Stimulated activated naive CD4-positive, alpha-beta T cell treated with Interleukin-2 at 50 U/mL for 16 hours (primary cell): ENCODE measurements at places on chromosomes 1 and 21.

DNA sequence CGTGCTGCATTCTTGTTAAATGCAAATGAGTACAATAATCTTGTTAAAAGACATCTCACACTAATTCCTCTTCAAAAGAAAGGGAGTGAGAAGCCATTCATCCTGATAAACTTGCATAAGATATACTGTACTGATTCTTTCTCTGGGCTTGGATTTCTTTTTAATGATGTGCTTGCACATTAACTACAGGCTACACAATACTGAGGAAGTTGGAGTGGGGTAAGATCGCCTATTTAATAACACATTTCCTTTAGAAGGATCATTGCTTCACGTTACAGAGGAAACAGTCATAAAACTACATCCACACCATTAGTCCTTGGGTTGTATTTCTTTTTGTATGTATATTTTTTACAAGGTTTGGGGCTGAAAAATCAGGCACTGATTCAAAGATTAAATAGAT is 36.6 kb downstream of the NRIP1 start:
- no peak for DNase-seq

- DNase-seq, result no peak
Measured at GRCh38 chr1:3590951-3591865, 20.1 kb downstream of the MEGF6 start.

DNA sequence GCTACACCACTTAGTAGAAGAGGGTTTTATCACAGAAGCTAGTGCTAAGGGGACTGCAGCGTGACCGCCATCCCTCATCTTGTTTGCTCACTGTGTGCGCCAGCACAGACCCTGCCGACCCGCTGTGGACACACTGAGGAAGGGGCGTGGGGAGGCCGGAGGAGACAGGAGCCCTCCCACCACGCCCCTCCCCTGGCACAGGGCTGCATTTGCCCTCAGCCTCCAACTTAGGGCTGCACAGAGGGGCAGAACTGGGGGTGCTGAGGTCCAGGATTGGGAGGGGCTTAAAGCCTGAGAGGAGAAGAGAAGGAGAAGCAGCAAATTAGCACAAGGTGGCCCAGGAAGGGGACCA is 37.2 kb downstream of the RRP1 start:
- DNase-seq, result no peak

DNA sequence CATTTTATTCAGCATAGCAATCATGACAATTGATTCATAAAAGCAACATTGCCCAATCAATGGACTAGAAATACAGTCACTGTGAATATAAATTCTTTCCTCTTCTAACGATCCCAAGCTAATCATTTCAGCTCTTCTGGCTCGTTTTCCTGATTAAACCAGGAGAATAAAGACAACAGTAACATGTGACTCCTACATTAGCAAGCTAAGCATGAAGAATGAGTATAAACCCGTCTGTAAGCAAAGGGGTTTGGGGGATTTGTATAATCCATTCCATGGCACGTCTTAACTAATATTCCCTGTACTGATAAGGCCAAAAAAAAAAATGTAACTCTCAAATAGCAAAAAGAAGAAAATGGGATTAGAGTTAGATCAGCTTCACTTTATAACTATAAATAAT is 21.6 kb downstream of the IRF2BP2 start:
- DNase-seq, result no peak

DNA sequence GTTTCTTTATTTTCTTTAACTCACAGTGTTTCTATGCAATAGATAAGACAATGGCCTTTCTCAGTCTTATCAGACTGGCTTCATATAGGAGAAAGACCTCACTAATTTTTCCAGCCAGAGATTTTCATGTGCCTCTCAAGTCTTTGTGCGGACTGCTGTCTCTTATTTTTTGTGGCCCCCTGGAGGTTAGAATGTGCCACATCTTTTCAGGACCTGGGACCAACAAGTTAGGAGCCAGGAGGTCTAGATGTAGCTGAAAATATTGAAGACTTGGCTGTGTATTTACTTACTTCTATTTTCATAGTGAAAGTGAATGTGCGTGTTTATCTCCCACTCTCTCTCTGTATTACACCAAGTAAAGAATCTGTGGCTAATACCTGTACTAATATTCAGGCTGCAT is 42.1 kb upstream of the CFHR3 start:
- DNase-seq, result no peak

- no peak for DNase-seq
Measured at GRCh38 chr1:81226603-81226928, 574.2 kb upstream of the ADGRL2 start.

DNA sequence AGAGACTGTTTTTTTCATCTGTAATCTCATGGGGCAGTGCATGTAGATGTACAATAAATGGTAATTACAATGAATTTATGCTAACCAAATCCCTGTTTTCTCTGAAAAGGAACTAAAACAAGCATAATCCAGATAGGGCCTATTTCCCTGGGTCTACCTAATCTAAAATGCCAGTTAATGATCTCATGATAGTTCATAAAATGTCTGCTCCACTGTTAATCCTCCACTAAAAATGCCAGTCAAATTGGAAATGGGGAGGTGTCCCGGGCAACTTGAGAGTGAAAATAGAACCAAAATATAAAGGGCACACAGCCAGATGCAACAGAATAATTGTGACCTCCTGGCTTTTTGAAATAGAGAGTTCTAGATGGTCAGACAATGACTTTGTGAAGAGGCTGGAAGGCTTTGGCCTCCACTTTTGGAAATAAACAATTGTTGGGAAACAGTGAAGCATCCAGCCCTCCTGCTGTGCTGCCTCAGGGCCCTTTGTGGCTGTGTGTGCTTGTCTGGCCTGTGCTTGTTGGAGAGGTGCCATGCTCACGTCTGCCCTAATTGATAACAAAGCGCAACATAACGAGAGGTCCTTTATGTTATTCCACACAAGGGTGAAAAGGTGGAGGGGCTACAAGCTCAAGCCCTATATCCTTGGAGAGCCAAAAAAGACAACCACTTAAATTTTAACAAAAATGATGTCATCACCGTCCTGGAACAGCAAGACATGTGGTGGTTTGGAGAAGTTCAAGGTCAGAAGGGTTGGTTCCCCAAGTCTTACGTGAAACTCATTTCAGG is 97.7 kb downstream of the ATP5PO start:
- DNase-seq, result no peak

- DNase-seq, result no peak
Measured at GRCh38 chr21:36065497-36066036, 4.3 kb upstream of the CBR1 start.

DNA sequence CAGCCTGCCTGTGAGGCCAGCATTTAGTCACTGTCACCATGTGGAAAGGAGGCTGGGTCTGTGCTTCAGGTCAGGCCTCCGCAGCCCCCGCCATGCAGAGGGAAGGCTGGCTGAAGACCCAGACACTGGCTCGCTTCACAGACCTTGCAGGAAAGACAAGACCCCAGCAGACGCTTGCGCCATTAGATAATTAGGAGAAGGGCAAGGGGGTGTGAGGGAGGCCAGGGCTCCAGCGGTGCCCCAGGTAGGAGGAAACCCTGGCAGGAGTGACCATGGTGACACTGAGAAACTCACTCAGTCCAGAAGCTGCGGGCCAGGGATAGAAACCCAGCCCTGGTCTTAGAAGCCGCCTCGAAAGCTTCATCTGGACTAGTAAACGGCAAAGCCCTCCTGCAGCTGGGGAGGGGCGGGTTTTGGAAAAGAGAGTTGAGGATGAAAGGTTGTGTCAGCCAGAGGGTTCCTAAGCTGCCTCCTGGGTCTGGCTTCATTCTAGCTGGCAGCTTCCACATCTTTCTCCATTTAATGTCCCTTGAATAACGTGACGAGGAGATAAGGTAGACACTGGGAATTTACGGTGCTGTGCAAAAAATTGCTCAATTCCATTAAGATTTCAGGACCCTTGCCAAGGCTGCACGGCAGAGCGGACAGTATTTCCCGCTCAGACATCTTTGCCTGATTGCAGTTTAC is 294.1 kb upstream of the VAMP3 start:
- DNase-seq, result no peak

DNA sequence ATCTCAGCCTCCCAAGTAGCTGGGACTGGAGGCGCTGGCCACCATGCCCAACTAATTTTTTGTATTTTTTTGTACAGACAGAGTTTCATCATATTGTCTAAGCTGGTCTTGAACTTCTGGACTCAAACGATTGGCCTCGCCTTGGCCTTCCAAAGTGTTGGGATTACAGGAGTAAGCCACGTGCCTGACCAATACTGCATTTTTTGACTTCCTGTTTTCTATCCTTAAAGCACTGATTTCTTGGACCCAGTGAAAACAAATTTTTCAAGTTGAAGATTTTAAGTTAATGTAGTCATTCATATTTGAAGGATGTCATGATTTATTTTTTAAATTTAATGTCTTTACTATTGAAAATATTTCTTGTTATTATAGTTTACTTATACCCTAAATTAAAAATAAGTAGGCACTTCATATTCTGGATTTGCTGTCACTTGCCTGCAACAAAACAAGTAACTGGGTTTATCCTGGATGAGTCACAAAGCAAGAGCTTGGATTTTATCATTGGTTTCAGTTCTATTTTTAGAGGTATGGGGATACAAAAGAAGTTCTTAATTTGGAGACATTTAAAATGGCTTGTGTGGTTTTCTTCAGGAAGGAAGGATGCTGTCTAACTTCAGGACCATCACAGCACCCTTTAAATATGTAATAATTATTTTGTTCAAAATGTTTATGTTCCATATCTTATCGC is 2.2 kb upstream of the VPS45 start:
- no peak for DNase-seq

GRCh38 chr1:61742620-61743430 is 545 bp downstream of the PATJ start:
- DNase-seq, result peak; percentile 40
